ENCODE measurements at places on chromosomes 3 and 15. TPM values are rescaled to one million over a fixed set of nuclear protein-coding genes. Genes with fewer than 3 reads are reported as not detected.
A peak's percentile ranks its signal among the peaks of the same experiment; 100 is the strongest.

Gene MESP2
- not detected for polyA plus RNA-seq

Gene CCDC54
- polyA plus RNA-seq, result 0.08 TPM

DNA sequence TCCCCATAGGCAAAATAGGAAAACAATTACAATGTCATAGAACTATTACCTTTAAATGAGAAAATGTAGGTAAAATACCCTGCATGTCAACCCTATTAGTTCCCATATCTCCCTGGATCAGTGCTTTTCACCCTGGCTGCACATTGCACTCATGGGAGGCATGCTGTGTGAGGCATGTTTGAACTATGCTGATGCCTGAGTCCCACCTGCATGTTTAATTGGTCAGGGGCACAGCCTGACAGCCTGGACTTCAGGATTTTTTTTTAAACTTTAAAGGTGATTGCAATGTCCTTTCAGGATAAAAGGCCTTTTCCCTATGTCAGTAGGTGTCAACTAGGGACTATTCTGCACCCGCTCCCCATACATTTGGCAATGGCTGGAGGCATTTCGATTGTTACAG lies 136.0 kb upstream of the NR2E3 start:
- no peak for DNase-seq

DNA sequence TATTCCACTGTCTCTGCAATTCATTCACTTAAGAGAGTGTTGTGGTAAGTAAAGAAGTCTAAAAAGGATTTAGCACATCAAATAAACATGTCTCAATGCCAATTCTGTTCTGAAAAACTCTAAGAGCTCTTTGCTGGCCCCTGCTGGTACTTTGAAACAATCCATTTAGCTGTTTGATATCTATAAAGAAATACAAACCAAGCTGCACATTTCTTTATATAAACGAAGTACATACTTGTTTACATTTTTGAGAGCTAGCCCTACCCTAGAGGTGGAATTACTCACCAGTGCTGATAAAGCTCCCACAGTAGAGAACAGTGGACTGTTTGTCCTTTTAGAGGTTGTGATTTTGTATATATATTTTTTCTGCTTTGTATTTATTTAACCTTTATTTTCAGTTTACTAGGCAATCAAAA lies 75.5 kb downstream of the NEDD4 start:
- peak; percentile 16 for DNase-seq

- DNase-seq, result no peak
Observed at GRCh38 chr3:156575641-156576040, 20.7 kb upstream of the SSR3 start.

DNA sequence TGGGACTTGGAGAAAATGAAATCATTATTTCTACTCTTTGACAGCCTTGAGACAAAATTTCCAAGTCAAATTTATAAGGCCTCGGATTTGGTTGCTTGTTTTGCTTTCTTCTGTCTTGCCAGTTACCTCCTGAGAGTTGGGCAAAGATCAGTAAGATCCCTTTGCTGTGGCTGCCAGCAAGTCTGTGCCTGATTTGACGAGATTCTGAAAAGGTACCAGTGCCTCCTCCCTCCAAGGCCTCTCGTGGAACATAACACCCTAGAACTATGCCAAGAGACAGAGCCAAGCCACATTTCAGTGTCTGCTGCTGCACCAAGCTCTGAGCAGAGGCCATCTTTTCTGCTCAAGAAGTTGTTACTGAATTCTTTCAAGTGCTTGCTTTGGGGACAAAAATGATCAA lies 61.0 kb downstream of the GTPBP8 start:
- no peak for DNase-seq

All from right lung (tissue), 10 donors.